ENCODE measurements at places on chromosomes 16 and 17.

- DNase-seq: no peak
Observed at GRCh38 chr16:57694725-57695679, at the start of gene DRC7. Gene DRC7 (plus strand): TSS chr16:57694806. CDS start chr16:57697950, 3,144 bp downstream.

GRCh38 chr17:35243561-35244340, 879 bp downstream of the SLFN5 start:
- DNase-seq: peak; percentile 26

DNA sequence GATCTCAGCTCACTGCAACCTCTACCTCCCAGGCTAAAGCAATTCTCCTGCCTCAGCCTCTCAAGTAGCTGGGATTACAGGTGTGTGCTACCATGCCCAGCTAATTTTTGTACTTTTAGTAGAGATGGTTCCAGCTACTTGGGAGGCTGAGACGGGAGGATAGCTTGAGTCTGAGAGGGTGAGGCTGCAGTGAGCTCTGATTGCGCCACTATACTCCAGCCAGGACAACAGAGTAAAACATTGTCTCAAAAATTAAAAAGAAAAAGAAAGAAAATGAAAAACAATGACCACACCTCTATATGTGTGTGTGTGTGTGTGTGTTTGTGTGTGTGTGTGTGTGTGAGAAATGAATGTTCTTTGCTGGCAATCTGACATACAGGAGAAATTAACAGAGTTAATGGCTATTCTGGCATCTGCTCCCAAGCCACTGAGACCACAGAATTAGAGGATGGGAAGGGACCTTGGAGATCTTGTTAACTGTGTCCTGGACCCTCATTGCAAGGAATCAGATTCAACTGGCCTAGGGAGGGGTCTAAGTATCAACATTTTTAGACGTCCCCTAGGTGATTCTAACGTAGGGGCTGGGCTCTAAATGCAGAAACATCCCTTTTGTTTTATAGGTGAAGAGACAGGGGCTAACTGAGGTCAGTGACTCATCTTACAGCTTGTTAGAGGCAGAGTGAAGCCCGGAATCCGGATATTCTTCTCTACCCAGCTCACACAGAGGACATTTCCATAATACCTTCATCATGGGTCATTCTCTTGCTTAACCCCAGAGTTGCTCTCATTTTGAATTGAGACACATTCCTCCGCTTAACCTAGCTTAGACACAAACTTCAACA, 16.4 kb upstream of the MARCHF10 start:
- DNase-seq: no peak

DNA sequence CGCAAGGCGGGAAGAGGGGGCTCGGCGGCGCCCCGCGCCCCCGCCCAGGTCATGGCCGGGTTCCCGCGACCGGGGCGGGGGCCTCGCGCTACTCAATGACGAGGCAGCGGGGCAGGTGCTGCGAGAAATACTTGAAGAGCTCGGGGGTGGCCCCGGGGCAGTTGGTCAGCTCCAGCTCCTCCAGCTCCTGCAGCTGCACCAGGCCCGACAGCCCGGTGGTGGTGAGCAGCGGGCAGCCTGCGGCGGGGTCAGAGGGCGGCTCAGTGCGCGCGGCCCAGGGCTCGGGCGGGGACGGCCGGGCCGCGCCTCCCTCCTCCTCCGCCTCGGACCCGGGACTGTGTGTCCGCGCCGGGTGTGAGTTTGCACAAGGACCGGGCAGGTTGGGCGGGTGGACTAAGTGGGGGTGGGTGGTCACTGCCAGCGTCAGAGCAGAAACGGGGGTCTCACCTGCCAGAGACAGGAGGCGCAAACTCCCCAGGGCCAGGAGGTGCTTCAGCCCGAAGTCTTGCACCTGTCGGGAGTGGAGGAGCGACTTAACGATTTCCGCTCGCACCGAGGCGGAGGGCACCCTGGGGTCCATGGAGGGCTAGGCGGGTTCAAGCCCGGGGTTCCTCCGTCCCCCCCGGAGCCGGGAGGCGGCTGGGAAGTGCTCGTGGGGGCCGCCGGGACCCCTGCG, 4.1 kb upstream of the WDR24 start:
- DNase-seq: no peak

DNA sequence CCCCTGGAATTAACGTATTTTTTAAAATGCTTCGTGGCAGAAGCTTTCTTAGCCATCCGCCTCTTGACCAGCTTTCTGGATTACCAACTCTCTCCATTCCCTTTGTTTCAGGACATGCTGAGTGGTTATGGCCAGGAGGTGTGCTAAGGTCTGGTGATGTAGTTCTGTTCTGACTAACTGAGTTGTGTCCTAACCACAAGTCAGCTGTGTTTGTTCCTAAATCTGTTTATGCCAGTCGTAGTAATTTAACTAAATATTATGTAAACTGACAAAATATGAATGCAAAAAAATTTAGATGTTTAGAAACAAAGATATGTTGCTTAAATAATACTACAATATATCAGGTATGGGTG, 61.6 kb downstream of the MRTFB start:
- DNase-seq: no peak

DNA sequence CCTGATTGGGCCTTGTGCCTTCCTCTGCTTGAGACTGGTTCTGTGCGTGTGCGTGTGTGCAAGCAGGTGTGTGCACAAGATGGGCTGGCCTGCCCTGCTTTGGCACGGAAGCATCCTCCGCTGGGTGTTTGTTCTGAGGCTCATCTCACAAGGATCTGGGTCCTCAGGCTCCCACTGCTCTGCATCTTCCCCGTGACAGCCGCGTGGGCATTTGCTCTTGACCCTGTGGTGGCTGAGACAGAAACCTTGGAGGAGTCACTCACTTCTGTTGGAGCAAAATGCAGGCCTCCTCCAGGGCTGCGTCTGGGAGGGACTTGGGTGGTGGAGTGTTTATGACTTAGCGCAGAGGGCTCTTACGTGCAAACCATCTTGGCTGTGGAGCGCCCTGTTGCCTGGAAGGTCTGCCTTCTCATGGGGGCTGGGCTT, 119.2 kb downstream of the RPTOR start:
- no peak for DNase-seq

DNA sequence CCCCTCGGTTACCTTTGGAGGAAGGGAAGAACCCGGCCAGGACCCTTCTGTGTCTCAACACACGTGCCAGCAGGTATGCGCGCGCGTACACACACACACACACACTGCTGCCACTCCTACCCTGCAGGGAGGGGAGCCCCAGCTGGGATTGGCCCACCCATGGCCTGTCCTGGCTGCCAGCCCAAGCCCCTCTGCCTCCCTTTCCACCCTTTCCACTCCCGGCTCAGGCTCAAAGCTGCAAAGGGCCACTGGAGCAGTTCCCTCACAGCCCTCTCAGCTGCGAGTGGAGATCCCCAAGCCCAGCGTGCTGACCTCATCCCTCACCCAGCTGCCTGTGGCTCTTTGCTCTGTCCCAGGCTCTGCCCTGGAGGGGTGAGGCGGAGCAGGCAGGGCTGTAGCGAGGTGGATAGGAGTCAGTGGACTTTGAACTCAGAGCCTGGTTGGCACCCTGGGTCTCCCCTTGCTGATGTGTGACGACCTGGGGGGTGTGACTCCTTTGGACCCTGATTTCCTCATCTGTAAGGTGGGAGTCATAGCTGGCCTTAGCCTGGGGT, 14.5 kb downstream of the KIF19 start:
- no peak for DNase-seq

- DNase-seq: no peak
Observed at GRCh38 chr17:52410781-52411180, 252.3 kb upstream of the CA10 start.

DNA sequence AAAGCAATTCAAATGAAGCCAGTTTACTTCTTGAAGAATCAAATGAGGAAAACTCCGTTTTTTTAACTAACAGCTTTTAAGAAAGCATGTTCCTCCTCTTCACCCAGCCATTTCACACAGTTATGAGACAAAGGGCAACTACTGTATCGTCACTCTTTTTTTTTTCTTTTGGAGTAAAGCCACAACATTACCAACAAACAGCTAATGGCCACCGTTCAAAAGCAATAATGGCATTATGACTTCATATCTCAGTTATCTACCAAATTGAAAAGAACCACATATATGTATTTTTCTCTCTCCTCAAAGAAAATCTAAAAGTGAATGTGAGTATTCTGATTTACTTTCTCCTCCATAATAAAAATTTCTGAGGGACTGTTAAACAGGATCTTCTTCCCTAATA, 14.5 kb downstream of the GRB2 start:
- no peak for DNase-seq

DNA sequence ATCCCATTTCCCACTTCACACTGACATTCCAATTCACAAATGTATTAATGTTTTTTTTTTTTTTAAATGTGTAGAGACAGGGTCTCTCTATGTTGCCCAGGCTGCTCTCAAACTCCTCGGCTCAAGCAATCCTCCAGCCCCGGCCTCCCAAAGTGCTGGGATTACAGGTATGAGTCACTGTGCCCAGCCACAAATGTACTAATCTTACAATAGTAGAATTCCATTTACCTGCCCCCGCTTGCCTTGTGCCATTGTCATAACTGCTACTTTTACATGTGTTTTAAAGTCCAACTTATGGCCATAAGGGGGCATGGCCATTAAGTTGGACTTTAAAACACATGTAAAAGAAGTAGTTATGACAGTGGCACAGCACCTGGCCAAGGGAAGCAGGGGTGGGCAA, 4.6 kb downstream of the MMP28 start:
- no peak for DNase-seq

- no peak for DNase-seq
Observed at GRCh38 chr17:22268912-22269220, 576.5 kb downstream of the KCNJ18 start.

- no peak for DNase-seq
Observed at GRCh38 chr17:44788139-44788538, 29.4 kb downstream of the ADAM11 start.

- DNase-seq: no peak
Observed at GRCh38 chr17:4019275-4019674, 55.0 kb upstream of the ATP2A3 start.

DNA sequence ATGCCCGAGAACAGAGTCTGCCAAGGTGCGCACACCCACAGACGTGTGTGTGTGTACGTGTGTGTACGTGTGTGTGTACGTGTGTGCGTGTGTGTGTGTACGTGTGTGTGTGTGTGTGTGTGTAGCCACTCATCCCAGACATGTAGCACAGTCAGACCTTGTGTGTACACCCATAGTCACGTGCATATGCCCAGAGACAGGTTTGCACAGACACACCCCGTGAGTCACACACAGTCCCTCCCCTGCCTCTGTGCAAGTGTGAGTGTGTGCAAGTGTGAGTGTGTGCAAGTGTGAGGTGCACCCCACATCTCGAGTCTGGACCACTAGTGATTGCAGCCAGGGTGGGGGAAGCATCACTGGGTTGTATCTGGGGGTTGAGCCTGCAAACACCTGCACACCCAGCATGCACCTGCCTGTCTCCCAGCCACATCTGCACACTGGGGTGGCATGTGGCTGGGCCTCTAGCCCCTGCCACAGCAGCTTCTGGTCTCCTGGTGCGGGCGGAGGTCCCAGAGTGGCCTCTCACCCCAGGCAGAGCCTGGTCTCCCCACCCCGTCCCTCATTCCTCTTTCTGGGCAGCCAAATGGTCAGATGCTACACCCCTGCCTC, 23.6 kb downstream of the BAHCC1 start:
- DNase-seq: no peak

DNA sequence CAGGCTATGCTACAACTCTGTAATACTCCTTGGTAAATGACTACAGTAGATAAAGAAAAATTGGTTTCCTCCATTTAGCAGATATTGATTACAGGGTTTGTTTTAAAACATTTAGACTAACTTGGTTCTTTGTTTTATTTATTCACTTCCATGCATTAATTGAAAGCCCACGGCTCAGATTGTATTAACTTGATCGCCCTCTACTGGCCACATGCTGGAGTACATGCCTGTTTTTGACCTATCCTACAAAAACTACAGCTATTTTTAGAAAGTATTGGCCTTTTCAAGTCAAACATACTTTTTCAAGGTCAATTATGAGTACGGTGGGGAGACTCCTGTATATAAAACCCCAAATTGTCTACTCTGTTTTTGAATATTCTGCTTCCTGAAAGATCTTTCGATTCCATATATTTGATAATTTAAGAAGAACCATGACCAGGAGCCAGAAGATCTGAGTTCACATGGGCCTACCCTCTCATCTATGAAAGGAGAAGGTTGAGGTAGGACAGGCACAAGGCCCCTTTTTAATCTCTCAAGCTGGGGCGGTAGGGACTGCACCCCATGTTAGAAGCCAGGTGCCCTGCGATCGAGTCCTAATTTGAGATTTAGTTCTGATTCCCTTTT, 51.8 kb downstream of the CA10 start:
- peak; percentile 5 for DNase-seq

DNA sequence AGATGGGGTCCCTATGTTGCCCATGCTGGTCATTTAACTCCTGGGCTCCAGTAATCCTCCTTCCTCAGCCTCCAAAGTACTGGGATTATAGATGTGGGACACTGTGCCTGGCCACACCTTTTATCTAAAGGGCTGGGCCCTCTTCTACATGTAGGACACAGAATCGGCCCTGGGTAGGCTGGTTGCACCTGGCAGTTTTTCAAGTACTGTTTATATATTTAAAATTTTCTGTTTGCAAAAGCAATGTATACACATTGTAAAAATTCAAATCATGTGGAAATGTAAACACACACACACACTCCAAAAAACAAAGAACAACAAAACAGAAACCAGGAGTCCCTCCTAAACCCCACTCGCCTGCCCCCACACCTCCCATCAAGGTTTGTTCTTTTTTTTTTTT, 28.1 kb upstream of the SIAH1 start:
- DNase-seq: no peak

GRCh38 chr17:14037453-14037852, 31.9 kb upstream of the COX10 start:
- DNase-seq: no peak

DNA sequence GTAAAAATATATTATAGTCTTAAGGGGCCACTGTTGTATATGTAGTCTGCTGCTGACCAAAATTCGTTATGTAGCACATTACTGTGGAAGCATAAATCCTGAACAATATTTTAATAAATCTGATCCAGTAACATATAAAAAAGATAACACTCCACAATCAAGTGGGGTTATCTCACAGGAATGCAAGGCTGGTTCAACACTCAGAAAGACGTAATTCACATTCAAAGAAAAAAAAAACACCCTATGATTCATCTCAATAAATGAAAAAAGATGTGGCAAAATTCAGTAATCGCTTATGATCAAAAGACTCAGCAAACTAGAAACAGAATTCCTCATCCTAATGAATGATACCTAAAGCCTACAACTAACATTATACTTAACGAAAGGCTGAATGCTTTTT, 47.8 kb downstream of the CREBBP start:
- DNase-seq: no peak

DNA sequence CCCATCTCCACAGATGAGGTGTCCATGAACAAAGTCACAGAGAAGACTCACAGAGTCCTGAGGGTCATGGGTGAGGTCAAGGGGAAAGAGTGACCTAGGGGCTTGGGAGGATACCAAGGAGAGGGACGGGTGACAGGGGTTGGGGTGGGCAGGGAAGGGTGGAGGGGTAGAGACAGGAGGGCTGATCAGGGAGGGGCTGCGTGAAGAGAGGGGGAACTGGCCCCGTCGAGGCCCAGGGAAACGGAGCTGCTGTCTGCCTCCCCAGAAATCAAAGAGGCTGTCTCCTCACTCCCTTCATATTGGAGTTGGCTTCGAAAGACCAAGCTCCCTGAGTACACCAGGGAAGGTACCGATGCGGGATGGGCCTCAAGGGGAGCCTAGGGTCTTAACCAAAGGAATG, 617 bp downstream of the TMEM95 start:
- no peak for DNase-seq
